Stimulated activated CD8-positive, alpha-beta memory T cell treated with anti-CD3 and anti-CD28 coated beads, Interleukin-2, amount 100 ng/mL, for 1 hour (primary cell): ENCODE measurements at places on chromosomes 11 and 22.

DNA sequence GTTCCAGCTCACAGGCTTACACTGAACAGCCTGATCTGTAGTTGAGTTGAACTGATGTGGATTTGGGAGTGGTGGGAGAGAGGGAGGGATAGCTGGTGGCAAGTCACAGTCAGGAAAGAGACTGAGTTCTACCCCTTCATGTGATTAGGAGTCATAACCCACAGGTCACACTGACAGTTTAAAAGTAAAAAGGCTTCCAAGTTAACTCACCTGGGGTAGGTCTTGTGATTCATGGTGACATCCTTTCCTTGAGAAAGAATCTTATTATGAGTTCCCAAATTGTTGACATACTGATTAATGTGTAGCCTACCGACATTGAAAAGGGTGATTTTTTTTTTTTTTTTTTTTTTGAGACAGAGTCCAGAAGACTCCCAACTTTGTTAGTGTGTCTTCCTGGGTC, 5.4 kb downstream of the IZUMO1R start:
- DNase-seq = no peak

- no peak for DNase-seq
These were observed 472.2 kb downstream of the INSC start for GRCh38 chr11:15586741-15587473.

DNA sequence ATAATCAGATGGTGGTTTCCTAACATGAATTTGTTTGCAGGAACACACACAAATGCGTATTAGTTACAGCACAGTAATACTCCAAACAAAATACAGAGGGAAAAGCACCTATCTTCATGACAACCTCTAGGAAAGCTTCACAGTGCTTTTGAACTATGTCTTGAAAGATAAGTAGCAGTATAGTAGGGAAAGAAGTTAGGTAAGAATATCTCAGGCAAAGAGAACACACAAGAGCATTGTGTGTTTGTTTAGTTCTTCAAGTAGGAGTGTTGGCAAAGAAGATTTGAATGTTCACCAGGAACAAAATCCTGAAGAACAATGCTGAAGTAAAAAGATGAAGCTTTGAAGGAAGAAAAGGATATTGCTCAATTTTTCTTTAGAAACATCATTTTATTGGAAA, 54.1 kb downstream of the ANO5 start:
- DNase-seq = no peak

DNA sequence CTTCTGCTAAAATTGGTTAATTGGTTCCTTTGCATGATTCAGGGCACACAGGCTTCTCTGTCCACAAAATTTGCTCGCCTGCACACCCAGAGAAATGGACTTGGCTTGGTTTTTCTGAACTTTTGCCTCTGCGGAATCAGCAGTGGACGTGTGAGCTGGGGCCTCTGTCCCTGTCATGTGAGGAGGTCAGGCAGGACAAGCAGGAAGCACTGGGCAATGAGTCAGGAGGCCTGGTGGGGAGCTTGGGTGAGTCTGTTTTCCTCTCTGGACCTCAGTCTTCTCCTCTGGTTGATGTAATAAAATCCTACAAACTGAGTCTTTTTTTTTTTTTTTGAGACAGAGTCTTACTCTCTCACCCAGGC, 10.4 kb upstream of the CELSR1 start:
- no peak for DNase-seq

DNA sequence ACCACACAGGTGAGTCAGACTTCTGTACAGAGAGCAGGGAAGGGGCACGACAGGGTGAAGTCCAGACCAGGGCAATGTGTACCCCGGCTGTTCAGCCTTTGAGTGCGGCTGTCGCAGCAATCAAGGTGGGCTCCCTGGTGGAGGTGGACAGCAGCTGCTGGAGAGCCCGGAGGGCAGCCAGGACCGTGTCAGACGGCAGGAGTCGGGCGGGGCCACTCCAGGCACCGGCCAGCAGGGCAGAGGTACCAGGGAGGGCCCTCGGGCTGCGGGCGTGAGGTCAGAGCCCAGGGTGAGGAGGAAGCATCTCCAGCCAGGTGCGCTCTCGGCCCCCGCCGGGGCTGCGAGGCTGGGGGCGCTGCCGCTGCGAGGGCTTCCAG, 802 bp upstream of the PIM3 start:
- no peak for DNase-seq

GRCh38 chr11:70501051-70501901, 102.9 kb downstream of the CTTN start:
- DNase-seq = no peak
